ENCODE measurements at places on chromosomes 2 and 18. TPM values are rescaled to one million over a fixed set of nuclear protein-coding genes. Genes with fewer than 3 reads are reported as not detected.

Gene SLC9A4
- total RNA-seq = 0.11 TPM

Gene DNAJC10
- total RNA-seq = 140 TPM

GRCh38 chr2:9666306-9666705 lies 35.5 kb upstream of the YWHAQ start:
- DNase-seq = no peak

DNA sequence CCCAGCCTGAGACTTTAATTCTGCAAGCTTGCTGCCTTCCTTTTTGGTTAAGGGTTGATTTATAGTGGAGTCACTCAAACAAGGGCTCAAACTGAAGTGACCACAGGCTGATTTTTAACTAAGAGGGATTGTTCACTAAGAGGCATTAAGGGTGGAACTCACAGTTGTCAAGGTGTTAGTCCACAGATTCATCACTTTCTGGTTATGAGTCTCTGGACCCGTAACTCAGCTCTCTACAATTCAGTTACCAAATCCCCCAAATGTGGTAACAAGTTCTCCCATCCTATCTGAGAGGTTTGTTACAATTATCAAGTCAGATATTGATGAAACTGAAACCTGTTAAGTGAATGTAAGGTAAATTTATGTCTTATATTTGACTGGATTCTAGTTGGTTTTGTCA lies 185.9 kb upstream of the KLHL14 start:
- DNase-seq = no peak

DNA sequence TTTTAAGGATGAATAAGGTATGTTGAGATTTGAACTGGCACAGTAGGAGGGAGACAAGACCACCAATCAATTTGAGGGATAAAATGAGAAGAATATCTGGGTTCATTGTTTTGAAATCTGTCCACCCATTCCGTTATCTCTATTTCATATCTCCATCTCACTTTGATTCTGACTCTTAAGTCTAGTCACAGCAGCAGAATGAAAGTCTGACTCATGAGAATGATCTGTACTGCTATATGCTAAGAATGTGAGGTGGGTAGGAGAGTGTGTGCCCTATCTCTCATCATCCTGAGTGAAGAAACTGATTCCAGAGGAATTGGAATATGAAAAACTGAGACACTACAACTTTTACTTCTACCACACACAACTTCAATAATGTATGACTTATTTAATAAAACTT lies 1994.5 kb upstream of the PIK3C3 start:
- DNase-seq = no peak

GRCh38 chr2:183283209-183283608 lies 159.0 kb downstream of the NUP35 start:
- no peak for DNase-seq

Gene INHBB
- not detected for total RNA-seq

Gene NCKAP1
- total RNA-seq = 106 TPM

DNA sequence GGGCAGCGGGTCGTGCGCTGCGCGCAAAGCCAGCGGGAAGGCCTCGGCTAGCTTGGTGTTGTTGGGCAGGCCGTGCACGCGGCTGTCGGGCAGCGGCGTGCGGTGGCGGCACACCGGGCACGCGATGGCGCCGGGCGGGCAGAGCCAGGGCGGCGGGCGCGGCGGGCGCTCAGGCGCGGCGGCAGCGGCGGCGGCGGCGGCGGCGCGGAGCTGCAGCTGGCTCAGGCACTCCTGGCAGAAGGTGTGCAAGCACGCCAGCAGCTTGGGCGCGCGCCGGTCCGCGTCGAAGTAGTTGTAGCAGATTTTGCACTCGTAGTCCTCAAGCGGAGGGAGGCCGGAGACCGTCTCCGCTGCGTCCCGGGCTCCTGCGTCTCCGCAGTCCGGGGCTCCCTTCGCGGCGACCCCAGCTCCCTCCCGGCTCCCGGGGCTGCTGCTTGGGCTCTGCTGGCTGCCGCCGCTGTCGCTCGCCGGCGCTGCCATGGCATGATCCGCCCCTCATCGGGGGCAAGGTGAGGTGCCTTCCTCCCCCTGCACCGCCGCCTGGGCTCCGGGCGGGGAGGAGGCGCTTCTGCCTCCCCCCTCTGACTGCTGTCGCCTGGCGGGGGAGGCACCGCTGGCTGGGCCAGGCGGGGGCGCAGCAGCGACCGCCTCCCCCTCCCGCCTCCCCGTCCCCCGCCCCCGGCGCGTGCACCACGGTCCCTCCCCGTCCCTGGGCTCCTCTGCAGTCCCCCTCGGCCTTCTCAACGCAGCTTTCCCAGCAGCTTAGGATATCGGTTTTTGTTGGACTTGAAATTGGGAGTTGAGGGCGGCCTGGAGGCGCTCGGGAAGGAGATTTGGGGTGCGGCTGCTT lies 21.0 kb upstream of the PAX3 start:
- peak; percentile 60 for DNase-seq

DNA sequence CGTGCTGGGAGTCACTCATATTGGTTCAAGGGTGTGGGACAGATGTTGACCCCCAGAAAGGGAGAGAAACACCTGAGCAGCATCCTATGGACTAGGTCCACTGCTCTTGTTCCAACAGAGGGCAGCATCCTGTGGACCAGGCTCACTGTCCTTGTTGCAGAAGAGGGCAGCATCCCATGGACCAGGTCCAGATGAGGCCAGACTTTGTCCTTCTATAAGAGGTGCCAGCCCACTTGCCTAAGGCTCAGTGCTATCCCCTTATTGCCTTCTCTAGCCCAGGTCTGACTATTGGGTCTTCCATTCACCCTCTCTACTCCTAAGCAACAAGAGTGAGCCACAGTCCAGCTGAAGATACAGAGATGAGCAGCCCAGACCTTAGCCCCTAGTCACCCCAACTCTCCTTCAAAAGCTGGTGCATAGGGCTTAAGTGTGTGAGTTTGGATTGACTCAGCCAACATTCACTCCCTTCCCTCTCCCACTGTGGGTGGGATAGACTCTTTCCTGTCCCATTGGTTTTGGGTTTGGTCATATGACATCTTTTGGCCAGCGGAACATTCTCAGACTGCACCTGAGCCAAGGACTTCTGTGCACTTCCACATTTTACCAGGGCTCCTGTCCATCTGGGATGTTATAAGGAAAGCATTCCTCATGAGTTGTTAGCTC lies 132.4 kb upstream of the GPC1 start:
- DNase-seq = no peak

Gene SOWAHC
- total RNA-seq = 16.8 TPM

DNA sequence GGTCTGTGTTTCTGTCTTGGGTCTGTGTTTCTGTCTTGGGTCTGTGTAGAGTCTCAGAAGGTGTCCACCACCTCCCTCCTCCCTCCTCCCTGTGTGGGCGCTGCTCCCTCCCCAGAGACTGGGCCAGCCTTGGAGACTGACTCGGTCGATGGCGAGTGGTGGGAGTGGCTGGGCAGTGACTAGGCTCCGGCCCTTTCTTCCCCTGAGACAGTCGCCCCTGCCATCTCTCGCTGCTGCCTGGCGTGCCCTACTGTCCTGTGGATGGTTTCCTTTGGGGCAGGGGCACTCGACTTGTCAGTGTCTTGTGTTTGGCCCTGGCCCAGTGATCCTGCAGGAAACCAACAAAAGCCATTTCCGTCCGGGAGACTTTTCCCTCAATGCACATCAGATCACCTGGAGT lies 215.8 kb downstream of the NDUFA10 start:
- peak; percentile 24 for DNase-seq

DNA sequence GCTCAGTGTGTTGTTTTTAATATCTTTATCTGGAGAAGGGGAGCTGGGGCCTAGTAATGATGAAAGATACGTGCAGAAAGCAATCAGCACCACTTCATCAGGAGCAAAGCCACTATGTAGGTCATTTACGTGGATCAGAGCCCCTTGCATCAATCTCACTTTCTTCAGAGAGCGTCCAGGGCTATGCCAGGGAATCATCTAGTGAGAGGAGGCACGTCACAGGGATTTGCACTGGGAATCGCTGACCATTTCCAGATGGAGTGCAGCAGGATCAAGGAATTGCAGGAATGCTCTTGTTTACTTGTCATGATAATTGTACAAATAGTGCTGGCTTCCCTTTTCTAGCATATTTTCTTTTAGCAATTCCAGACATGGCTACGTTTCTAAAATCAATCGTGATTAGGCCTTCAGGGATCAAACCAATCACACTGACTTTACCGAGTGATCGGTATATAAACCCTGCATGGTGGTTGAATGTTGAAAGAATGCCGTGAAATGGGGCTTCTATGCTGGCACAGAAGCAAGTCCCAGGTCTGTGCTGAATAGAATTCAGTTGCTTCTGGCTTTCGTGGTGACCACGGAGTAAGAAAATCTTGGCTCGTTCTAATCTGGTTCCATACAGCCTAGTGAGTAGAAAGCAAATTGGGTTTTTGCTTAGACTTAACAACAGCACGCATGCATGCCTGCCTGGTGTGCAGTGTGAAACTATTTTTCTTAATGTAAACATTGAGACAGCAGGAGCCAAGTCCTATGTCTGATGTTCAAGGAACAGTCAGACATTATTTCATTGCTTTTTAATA lies 122.8 kb downstream of the TMEM200C start:
- DNase-seq = no peak

Gene UPP2
- total RNA-seq = not detected

Gene EPB41L3
- 59.9 TPM for total RNA-seq

GRCh38 chr2:216765761-216766262 lies 70.5 kb upstream of the IGFBP5 start:
- DNase-seq = no peak

GRCh38 chr2:160306985-160307384 lies 106.9 kb upstream of the ITGB6 start:
- no peak for DNase-seq

Gene AQP4
- total RNA-seq = 0.51 TPM

DNA sequence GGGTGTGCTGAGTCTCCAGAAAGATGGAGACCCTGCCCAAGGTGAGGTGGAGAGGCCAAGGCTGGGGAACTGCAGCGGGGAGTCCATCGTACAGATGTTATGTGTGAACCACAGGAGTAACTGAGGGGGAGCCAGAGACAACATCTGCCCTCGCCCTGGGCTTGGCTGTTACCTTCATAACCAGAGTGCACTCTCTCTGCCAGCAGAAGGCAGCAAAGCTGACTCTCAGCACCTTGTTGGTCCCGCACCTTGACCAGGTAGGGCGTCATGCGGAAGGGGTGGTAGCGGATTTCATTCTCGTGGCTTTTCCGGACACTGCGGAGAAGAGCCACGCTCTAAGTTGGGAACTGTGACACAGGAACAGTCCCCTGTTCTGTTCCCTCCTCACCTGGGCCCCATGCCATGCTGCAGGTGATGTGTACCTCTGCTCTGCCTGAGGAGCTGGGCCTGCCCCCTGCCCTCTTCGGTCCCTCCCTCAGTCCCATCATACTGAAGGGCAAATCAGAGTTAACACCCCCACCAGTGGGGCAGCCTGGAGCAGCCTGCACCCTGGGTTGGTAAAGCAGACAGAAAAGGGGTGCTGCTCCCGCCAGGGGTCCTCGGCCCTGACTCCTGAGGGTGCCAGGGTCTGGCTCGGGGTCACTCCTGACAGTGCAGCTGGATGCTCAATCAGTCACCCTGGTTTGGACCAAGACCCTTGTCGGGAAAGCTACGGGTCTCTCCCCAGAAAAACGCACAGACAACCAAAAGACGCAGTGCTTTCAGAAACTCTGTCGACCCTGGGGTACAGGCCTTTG lies 20.3 kb downstream of the PER2 start:
- DNase-seq = no peak

DNA sequence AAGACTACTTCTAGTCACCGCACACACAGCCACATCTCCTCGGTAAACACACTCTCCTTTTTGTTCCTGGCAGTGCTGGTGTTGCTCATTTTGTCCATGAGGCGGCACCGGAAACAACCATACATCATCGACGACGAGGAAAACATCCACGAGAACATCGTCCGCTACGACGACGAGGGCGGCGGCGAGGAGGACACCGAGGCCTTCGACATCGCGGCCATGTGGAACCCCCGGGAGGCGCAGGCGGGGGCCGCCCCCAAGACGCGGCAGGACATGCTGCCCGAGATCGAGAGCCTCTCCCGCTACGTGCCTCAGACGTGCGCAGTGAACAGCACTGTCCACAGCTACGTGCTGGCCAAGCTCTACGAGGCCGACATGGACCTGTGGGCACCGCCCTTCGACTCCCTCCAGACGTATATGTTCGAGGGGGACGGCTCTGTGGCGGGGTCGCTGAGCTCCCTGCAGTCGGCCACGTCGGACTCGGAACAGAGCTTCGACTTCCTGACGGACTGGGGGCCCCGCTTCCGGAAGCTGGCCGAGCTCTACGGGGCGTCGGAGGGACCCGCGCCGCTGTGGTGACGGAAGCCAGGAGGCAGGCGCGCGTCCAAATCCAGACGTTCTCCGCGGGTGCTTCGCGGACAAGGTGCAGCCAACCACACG lies 221.0 kb downstream of the CDH20 start:
- no peak for DNase-seq

DNA sequence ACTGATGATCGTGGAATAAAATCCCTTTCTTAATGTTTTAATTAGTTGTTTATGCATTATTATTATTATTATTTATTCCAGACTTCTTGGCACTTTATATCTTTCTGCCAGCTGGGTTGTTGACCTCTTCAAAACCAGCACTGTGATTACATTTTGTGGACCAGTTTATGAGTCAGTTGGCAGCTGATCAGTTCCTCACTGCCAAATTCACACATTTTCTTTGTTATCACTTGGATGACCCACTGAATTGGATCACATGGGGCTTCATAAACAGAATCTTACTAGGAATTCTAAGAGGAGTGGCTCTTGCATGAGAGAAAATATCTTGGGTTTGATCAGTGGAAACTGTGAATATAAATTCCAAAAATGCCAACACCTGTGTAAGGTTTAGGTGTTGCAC lies 321.8 kb upstream of the SPRED2 start:
- DNase-seq = no peak

Gene SLC14A1
- not detected for total RNA-seq

- no peak for DNase-seq
Observed at GRCh38 chr2:195038153-195038552, 618.9 kb upstream of the SLC39A10 start.

DNA sequence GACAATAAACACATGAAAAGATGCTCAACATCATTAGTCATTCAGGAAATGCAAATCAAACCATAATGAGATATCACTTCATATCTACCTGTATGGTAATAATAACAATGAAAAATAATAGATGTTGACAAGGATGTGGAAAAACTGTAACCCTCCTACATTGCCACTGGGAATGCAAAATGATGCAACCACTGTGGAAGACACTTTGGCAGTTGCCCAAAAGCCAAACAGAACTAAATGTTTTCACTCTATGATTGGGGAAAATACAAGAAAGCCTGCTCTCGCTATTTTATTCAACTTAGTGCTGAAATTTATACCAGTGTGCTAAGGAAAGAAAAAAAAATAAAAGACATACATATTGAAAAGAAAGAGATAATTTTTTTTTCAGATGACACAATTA lies 934.5 kb downstream of the CNTNAP5 start:
- DNase-seq = no peak

GRCh38 chr2:70999362-70999761 lies 4.7 kb upstream of the TEX261 start:
- DNase-seq = no peak
